ENCODE measurements at places on chromosomes 5 and 9. TPM values are rescaled to one million over a fixed set of nuclear protein-coding genes. Genes with fewer than 3 reads are reported as not detected.

Gene ESM1
- 54.3 TPM for total RNA-seq

Gene S1PR3
- total RNA-seq: 9.9 TPM

Gene NSUN2
- 48.1 TPM for total RNA-seq

Gene IL13
- not detected for total RNA-seq

Gene CCNI2
- not detected for total RNA-seq

Gene C9
- not detected for total RNA-seq

Gene PPP2R2B
- 0.66 TPM for total RNA-seq

Gene OR1J2
- 0.50 TPM for total RNA-seq

Gene SAXO1
- under 0.01 TPM for total RNA-seq

Gene DMGDH
- total RNA-seq: 1.9 TPM

Gene FOXD4L5
- 0.07 TPM for total RNA-seq

Gene HARS2
- total RNA-seq: 28.0 TPM

Gene POLK
- 37.2 TPM for total RNA-seq

Gene FCN2
- not detected for total RNA-seq

Gene EPB41L4B
- total RNA-seq: 0.39 TPM

Gene NUTM2G
- total RNA-seq: not detected

Gene TXNDC8
- not detected for total RNA-seq

Gene FAXDC2
- 4.3 TPM for total RNA-seq

Gene FPGS
- total RNA-seq: 59.7 TPM

Gene PIP5K1B
- total RNA-seq: 0.13 TPM

Gene SUSD3
- total RNA-seq: not detected

Gene CCNJL
- 1.4 TPM for total RNA-seq

Gene WDR31
- 5.0 TPM for total RNA-seq

Gene PCDHGC4
- total RNA-seq: 4.2 TPM

Gene LHX6
- total RNA-seq: not detected

Gene TLX3
- total RNA-seq: not detected

Gene MAMDC2
- total RNA-seq: 4.7 TPM

Gene PCSK5
- total RNA-seq: 9.9 TPM

Gene HSPB3
- 0.85 TPM for total RNA-seq

Gene GARIN3
- total RNA-seq: not detected

Gene PCDHB7
- total RNA-seq: 1.1 TPM

Gene CLTA
- 158 TPM for total RNA-seq

Gene SV2C
- total RNA-seq: not detected

Gene KIF12
- total RNA-seq: not detected

Gene CXCL14
- 0.26 TPM for total RNA-seq

Gene PCDHA4
- total RNA-seq: 0.59 TPM

Gene VLDLR
- total RNA-seq: 26.5 TPM

Gene MEIKIN
- not detected for total RNA-seq

Gene ELOVL7
- total RNA-seq: not detected

Gene SPATA31A1
- total RNA-seq: not detected

Gene GRM6
- total RNA-seq: not detected

Gene PPP6C
- total RNA-seq: 18.7 TPM

Gene JAKMIP2
- total RNA-seq: 0.13 TPM

Gene UGCG
- total RNA-seq: 163 TPM

Gene SETX
- 57.8 TPM for total RNA-seq

Gene ASPN
- total RNA-seq: 9.6 TPM

Gene GFI1B
- not detected for total RNA-seq

Gene GALNT12
- total RNA-seq: 8.7 TPM

Gene NR6A1
- total RNA-seq: 0.39 TPM

Gene PCDHGA3
- 0.79 TPM for total RNA-seq

Gene GPR151
- not detected for total RNA-seq

Gene SNCAIP
- total RNA-seq: 0.13 TPM

Gene ZDHHC11
- 2.9 TPM for total RNA-seq

Gene FREM1
- 0.39 TPM for total RNA-seq

Gene LHX2
- not detected for total RNA-seq

Measured in smooth muscle cell of the pulmonary artery (primary cell).